Activated CD4-positive, CD25-positive, alpha-beta regulatory T cell treated with anti-CD3 and anti-CD28 coated beads, Interleukin-2, amount 50 U/mL, for 72 hours (primary cell): ENCODE measurements at places on chromosomes 1 and 21.

GRCh38 chr1:198449261-198449660, 91.2 kb downstream of the ATP6V1G3 start:
- no peak for DNase-seq

DNA sequence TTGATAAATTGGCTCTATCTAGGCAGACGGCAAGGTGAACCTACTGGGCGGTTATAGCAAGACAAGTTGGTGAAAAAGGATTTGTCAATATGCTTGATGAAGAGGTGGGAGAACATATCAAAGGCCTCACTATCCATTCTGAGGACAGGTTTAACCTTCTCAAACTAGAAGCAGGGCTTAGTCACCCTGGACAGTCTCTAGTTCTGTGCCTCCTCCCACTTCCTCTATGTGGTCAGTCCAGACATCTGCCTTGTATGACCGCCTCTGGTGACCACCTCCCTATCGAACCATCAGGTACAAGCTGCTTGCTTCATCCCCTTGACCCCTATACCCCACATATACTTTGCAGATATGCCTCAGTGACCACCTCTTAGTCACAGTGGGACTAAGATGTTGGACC, 2.3 kb upstream of the SCYL3 start:
- DNase-seq: no peak

DNA sequence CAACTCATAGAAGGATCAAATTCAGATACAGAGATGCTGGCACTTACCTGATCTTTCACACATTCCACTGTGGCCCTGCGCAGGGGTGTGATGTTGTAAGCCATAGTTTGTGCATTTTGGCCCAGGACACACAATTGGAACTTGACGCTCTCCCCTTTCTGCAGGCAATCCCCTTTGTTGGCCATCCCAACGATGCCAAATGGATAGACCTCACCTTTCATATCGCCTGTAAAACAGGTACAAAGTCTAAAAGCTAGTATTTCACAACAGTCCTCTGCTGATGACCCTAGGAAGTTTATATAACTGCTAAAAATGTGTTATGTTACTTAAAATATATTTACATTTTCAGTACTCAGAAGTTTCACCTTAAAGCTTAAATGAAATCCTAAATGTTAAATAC, 3.9 kb upstream of the NRAS start:
- no peak for DNase-seq

DNA sequence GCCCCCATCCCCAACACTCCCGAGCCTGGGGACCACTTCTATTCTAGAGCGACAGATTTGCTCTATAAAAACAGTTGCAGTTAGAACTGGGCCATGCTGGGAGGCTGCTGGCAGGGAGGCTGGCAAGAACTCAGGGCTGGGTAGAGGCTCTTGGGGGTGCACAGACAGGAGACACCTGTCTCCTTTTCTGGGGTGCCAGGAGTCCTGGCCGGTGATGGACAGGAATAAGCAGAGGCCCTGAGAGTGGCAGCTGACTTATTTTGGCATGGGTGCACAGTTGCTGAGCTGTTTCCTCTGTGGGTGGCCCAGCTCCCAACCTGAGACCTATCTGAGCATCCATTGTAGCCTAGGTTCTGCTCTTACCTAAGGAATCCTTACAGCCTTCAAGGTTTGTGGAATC, 39.2 kb upstream of the TMPRSS2 start:
- DNase-seq: no peak
